ENCODE measurements at places on chromosomes 4 and X.

DNA sequence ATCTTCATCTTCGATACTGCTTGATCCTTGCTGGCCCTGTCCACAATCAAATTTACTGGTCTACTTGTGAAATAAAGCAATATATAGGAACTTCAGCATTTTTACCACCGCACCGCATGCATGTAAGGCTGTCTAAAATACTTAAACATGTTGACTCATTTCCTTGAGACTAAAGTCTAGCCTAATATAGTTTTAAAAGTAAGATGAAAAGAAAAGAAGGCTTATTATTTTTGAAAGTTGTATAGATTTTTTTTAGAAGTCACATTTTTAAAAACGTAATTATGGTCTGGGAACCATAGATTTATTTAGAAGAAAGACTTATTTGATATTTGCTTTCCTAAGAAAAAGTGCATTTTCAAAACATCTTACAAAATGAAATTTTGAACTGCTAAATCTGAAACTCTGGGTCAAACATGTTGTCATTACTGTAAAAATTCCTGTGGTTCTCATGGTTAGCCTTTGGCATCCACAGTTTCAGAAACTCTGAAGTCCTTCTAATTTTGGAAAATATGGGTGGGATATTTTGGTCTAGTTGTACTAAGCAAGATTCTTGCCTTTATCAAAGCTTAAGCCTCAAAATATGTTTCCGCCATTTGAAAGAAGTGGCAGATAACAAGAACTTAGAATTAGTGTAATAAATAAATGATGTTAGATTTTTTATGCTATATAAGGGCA lies 423.5 kb upstream of the CTSO start:
- DNase-seq: no peak

DNA sequence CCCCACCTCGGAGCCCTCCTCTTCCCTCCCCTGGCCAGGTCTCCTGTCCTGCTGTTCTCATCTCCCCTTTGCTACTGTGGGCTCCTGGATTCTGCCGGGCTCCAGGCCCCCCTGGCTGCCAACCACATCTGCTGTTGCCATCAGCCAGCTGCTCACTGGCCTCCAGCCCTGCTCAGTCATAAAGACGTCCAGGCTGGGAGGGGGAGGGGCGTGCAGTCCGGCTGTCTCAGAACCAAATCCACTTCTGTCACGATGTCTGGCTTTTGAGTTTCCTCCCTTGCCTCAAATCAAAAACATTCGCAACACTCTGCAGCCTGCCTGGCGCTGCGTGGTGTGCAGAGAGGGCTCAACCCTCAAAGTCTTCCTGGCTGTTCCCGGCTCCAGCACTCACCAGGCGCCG lies 7.1 kb downstream of the RASL11B start:
- no peak for DNase-seq

GRCh38 chrX:153521034-153521433 lies 3.6 kb downstream of the ATP2B3 start:
- no peak for DNase-seq

DNA sequence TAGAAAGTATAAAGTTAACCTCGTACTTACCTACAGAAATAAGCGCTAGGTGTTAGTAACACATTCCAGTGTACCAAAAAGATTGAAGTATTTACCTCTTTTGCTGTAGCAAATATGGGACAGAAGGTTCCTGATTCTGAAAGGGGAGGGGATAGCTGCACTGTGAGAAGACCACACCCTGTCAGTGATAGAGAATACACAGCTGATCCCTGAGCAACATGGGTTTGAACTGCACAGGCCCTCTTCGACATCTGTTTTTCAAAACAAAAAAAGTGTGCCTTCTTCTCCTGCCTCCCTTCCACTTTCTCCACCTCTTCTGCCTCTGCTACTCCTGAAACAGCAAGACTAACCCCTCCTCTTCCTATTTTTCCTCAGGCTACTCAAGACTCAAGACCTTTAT lies 201.8 kb upstream of the SLIT2 start:
- DNase-seq: no peak

DNA sequence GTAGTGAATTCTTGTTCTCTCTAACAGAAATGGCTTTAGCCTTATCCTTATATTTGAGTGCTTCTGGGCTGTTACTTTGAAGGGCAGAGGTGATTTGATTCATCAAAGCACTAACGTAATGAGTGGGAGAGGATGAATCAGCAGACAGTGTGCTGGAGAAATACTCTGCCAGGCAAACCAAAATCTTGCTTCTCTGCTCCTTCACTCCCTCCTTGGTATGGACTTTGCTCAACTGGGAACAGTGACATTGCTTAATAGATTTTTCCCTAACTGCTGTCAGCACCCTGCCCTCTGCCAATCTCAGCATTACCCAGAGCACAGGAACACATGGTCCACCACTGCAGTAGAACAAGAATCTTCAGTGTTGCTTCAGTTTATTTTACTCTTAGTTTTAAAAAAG lies 56.0 kb downstream of the PDLIM5 start:
- DNase-seq: no peak

GRCh38 chr4:137524725-137525369 lies 7.4 kb downstream of the PCDH18 start:
- no peak for DNase-seq

DNA sequence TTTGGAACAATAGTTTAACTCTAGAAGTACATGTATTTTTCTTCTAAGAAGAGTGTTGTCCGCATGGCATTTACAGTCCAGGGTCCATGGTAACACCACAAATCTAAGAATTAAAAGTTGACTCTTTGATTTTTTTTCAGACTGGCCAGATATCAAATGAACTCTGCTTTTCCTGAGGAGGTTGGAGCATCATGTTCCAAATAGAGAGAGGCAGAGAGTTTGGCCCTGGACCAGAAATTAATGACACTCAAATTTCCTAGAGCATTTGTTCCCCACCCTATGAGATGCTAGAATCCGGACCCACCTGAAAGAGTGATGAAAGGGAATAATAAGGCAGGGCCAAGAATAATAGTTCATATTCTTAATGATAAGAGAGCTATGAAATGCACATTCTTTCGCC lies 47.0 kb upstream of the NAP1L5 start:
- DNase-seq: no peak

GRCh38 chr4:76898385-76898692 lies 395 bp upstream of the SOWAHB start:
- no peak for DNase-seq

DNA sequence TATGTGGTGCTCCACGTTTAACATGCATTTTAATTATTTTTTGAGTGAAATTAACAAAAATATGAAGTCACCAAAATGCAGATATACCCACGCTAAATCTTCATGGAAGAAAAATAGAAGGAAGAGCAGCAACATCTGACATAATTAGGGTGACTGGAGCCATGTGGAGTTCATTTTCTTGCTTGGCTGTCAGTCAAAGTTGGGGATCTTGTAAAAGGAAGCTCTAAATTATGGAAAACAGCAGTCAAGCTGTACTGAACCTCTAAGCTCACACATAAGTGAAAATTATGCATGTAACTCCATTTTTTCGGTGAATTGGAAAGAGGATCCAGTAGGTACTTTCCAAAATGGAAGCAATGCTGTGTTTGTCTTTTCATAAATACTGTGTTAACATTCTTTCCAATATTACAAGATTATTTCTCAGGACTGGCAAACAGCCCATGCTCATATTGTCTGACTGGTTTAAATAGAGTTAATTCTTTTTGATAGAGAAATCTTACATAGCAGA lies 9.7 kb upstream of the PDGFC start:
- DNase-seq: no peak

GRCh38 chrX:136827026-136827425 lies 46.3 kb upstream of the ARHGEF6 start:
- DNase-seq: no peak

- no peak for DNase-seq
Observed at GRCh38 chr4:122847931-122848330, 21.3 kb downstream of the FGF2 start.

- DNase-seq: no peak
Observed at GRCh38 chr4:62004881-62005280, 804.8 kb downstream of the ADGRL3 start.

DNA sequence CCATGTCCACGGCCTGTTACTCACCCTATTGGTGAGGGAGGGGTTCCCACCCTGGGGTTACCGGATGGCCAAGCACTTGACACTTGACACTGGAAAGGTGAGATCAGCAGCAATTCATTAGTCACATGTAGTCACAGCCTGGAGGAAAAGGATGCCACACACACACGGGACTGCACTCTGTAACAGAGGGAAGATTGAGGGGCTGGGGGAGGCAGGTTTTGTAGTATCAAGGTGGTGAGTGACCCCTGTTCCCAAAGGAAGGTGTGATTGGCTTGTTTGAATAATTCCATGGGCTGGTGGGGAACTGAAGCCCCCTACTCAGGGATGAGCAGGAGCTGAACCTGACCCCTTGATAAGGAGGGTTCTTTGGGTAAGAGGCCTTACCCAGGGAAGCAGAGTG lies 96.0 kb upstream of the HELT start:
- no peak for DNase-seq

- DNase-seq: no peak
Observed at GRCh38 chr4:69760455-69760854, at the start of gene SULT1B1. SULT1B1 (minus strand) TSS chr4:69760620; CDS start chr4:69755217, 5,403 bp downstream.

GRCh38 chr4:104869831-104870230 lies 276.8 kb upstream of the TET2 start:
- DNase-seq: no peak

- no peak for DNase-seq
Observed at GRCh38 chrX:43971966-43972961, 926 bp downstream of the NDP start.

DNA sequence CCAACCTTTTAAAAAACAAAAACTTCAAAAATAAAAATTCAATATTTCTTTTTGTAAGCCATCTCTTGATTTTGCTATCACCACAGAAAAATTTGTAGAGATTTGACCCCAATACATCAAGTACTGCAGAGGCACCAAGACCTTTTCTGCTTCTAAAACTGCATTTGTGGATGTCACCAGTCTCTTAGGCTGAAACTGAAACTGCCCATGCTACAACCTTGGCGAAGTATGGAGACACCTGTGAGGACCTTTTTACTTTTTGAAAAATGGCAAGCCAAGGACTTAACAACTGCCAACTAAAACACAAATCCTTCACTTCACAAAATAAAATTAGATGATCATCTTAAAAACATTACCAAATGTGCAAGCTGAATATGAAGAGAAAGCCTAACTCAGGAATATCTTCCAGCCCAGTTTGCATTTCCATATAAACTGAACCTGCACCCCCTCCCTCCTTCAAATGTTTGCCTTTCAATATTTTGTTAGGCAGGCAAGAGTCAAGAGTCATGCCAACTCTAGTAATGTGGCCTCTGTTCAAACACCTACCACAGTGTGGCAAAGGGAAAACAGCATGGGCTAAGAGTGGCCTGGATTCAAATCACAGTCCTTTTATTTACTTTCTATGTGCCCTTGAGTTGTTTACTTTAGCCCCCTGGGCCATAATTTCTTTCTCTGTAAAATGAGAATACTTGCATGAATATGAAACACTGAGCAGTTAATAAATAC lies 389.4 kb downstream of the OPHN1 start:
- DNase-seq: no peak

- DNase-seq: no peak
Observed at GRCh38 chr4:108107729-108108382, 60.9 kb downstream of the LEF1 start.

GRCh38 chr4:59161249-59161648 lies 2038.9 kb upstream of the ADGRL3 start:
- DNase-seq: no peak

- no peak for DNase-seq
Observed at GRCh38 chr4:149884046-149884445, 68.4 kb upstream of the IQCM start.

GRCh38 chr4:171256223-171256622 lies 557.0 kb upstream of the GALNTL6 start:
- no peak for DNase-seq

GRCh38 chr4:172751550-172751949 lies 417.1 kb upstream of the GALNT7 start:
- DNase-seq: no peak

GRCh38 chrX:104183685-104184084 lies 17.4 kb downstream of the FAM199X start:
- no peak for DNase-seq

DNA sequence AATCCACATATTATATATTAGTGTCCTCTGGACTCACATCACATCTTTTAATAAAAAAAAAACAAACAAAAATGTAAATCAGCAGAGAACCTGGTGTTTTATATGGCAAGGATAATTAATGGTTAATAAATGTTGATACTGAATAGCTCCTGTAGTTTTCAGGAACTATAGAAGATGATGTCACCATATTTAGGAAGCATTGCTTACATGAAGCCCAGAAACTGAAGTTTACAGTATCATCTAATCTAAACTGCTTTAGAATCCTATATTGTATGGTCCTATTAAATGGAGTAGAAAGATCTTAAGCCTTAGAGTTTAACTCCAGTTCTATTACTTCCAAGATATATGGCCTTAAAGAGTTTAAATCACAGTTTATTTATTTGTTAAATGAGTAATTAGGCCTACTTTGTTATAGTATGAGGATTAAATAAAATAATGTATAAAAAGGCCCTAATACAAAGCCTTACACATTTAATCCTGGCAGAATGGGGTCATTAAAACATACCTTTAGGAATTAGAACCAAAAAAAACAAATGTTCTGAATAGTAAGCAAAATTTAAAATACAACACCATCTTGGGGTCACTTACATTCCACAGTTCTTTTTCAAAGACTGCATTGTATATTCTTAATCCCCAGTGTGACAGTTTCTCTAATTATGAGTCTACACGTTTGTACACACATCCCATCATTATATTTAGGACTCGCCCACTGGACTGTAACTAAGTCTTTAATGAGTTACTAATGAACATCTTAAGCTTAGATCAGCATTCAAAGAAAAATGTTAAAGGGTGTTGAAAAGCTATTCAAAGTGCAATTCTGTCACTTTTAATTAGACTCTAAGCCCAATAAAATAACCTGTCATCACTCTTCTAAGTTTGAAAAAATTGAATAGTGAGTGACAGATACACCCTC lies 305.9 kb downstream of the ADGRL3 start:
- no peak for DNase-seq

DNA sequence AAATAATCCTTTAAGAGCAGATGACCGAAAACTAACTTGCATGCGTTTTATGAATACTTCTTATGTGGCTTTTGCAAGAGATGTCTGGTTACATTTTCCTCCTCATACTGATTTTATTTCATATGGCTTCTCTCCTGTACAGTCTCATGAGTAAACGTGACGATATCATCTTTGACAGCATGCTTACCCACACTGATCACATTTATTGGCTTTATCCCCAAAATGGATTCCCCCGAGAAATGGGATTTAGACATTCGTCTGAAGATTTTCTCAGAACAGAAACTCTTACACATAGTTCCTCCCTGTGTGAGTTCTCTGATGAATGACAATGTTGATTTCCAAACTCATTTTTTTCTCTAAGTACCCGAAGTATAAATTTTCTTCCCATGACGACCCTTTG lies 939.7 kb upstream of the LCORL start:
- DNase-seq: no peak

DNA sequence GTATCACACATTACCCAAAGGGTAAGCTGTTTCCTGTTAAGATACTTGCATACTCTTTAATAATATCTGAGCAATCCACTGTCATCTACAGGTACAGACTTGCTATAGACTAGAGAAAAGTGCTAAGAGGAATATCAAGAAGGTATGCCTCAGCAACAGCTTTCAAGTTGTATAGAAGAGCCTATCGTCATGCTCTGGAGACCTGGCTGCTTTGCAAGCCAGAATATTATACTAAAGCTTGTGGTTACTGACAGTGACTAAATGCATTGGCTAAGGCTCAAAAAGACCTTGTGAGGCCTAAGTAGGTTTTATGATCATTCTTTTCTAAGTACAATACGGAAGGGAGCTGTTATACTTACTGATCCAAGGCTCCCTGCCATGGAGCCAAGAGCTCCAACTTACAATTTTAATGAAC lies 11.3 kb downstream of the LAMP2 start:
- no peak for DNase-seq
